ENCODE measurements at places on chromosomes 16 and 17. TPM values are rescaled to one million over a fixed set of nuclear protein-coding genes. Genes with fewer than 3 reads are reported as not detected.

Gene ACSM2B
- total RNA-seq = not detected

Gene KRT20
- total RNA-seq = under 0.01 TPM

Gene MAPK8IP3
- 25.1 TPM for total RNA-seq

Gene GDPD1
- total RNA-seq = 2.2 TPM

Gene WSCD1
- 13.4 TPM for total RNA-seq

Gene SAP30BP
- 68.9 TPM for total RNA-seq

Gene TEKT5
- total RNA-seq = not detected

Gene METTL22
- total RNA-seq = 28.2 TPM

Gene TPSD1
- total RNA-seq = not detected

Gene SPEM2
- total RNA-seq = not detected

Gene KCNG4
- total RNA-seq = not detected

Gene KRT31
- total RNA-seq = not detected

Gene STAC2
- total RNA-seq = not detected
